ENCODE measurements at places on chromosomes 2 and 18.

- DNase-seq, result no peak
Measured at GRCh38 chr2:224260372-224261020, 141.4 kb downstream of the FAM124B start.

DNA sequence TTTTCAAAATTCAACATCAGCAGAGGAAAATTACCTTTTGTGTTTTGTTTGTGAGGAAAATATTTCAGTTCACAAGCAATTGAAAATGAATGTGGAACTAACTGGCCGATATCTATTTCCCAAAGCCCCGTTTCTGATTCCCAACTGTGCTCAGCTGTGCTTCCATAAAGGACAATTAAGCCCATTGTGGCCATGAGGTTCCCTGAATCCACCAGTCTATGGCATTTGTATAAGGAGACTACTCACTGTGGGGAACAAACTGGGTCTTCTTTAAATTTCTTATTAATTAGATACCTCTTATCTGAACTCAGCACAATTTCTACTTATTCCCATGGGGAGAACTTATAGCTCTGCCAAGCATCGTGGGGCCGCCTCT is 31.4 kb upstream of the AGAP1 start:
- DNase-seq, result no peak

DNA sequence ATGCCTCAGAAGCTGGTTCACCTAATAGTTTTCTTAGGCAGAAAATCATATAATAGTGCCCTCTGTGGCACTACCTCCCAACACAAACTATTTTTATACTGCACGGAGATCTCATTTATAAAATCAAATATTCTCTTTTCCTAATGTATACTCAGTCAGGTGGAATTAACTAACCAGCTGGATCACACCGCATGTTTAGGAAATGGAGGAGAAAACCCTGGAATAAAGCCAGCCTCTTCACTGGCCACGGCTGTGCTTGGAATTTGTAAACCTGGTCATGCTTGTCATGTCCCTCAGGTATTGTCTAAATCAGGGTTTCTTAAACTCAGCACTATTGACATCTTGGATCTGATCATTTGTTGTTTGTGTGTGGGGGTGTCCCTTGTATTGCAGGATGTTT is 85.6 kb downstream of the DOCK10 start:
- DNase-seq, result no peak

DNA sequence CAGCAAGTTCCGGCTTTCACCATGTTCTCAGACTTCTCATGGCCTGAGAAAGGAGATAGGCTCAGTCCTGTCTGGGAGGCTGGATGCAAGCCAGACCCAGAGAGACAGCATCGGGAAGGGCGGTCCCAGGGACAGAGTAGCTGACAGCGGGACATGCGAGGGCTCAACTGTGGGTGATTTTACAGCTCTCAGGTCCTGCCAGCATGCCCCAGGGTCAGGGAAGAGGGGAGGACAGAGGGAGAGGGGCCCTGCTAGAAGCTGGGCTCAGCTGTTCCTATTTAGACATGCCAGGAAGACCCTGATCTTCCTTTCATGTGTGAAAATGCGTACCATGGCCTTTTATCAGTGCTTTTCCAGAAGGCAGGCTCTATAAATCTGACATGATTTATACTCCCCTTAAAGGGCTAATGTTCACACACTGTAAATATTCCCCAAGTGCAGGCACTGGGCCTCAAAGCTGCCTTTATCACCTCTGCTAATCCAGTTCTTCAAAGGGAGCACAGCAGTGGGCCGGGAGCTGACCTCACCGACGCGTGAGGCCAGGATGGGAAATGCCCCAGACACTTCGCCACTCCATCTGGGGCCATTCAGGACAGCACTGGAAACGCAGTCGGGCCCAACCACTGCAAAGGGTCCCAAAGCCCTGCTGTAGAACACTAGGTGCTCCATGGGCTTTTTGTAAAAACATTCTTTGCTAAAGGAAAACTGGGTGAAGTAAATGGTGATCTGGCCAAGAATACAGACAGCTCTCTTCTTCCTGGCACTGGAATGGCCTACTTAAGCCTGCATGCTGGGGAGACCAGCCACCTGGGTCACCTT is 96.1 kb upstream of the LMAN1 start:
- DNase-seq, result no peak

DNA sequence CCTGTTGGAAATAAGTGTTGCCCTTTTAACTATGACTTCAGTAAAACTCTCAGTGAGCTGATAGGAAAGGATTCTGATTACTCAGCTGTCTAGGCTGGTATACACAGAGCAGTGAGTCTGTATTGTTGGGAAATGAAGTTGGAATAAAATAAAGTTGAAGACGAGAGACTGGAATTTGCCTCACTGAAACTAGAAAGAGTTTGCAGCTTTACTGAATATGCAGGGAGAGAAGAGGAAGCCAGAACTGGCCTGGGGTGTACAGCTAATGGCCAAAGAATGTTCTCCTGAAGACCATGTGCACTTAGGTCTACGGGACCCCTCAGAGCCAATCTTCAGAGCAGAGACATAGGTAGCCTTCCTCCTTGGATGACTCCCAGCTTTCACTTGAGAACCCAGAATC is 26.5 kb downstream of the EIF4E2 start:
- DNase-seq, result no peak

DNA sequence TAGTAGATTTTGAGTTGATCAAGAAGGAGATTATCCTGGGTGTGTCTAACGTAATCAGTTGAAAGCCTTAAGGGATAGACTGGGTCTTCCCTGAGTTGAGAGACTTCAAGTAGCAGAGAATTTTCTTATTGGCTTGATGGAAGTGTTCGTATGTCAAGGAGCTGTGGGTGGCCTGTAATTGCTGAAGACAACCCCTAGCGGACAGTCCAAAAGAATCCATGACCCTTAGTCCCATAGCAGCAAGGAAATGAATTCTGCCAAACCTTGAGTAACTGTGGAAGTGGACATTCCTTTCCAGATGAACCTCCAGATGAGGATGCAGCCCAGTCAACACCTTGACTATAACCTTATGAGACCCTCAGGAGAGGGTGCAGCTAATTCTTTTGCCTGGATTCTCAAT is 786.3 kb downstream of the SOCS6 start:
- DNase-seq, result no peak

DNA sequence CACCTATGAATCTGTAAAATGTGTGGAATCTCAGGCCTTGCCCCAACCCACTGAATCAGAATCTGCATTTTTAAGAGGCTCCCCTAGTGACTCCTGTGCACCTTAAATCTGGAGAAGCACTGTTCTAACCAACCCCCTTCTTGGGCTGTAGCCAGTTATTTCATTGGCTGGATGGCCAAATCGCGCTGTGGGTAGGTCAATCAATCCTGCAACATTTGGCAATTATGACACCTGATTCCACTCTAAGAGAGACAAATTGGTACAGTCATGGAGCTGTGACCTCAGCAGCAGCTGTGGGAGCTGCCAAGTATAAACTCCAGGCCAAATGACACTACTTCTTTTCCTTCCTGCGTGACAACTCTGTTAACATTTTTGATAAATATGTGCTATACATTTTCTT is 208.7 kb downstream of the CLIP4 start:
- DNase-seq, result no peak

DNA sequence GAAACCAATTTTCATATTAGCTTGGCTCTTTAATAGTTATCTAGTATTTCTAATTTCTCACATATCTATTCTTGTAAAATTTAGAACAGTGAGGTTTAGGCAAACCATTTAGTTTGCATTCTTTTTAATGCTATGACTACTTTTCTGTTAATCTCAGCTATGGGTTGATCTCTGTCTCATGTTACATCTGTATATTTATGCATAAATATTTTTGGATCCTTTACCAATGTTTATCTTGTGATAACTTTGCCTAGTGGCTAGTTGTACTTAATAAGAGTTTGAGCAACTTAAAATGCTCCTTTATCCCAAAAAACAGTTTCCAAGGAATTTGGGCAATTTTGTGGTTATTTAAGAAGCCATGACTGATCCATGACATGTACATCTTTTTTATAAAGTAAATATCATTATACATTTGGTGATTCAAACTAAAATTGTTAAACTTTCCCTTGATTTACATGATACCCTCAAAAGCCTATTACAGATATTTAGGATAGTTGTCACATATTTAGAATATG is 86.3 kb downstream of the R3HDM1 start:
- DNase-seq, result no peak

DNA sequence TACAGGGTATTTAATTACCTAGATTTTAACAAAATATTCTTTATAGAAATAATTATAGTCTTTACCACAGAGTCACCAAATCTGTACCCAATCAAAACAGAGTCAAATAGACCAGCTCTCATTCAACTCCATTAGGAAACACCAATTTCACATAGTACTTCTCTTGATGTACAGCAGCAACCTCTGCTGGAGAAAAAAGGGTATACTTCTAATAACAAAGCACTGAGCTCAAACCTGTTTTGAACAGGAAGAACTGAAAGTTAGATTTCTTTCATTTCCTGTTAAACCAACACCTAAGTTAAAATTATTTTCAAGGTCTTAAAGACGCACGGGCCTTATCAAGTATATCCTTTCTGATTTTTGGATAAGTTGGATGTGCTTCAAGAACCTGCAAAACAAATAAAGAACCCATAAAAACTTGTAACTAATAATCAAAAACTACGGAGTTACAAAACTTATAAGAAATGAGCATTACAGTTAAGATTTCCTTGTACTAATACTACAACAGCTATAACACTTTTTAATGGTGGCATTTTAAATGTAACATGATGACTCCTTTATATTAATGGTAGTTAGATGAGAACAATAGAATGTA is 79.0 kb downstream of the TTC21B start:
- peak; percentile 24 for DNase-seq

GRCh38 chr2:96320728-96321622 is 4.1 kb upstream of the ITPRIPL1 start:
- no peak for DNase-seq

DNA sequence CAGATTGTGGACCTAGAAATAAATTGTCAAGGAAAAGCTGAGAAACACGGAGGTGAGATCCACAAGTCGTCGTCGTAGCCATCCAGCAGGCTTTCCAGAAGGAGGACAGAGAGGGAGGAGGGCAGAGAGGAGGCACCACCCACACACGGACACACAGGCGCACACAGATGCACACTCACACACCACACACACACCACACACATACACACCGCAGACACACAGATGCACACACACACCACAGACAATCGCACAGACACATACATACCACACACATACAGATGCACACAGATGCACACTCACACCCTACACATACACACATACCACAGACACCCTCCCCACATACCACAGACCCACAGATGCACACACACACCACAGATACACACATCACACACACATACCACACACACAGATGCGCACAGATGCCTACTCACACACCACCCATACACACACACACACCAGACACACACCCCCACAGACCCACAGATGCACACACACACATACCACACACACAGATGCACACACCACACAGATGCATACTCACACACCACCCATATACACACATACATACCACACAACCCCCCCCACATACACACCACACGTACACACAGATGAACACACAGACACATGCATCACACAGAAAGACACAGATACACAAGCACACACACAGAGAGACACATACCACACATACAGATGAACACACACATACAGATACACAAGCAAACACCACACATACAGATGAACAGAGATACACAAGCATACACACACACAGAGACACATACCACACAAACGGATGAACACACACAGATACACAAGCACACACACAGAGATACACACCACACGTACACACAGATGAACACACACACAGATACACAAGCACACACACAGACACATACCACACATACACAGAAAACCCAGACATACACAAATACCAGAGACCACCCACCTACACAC is 12.7 kb upstream of the BOK start:
- DNase-seq, result no peak

GRCh38 chr2:104412384-104412783 is 441.5 kb upstream of the POU3F3 start:
- DNase-seq, result no peak

- peak; percentile 50 for DNase-seq
Measured at GRCh38 chr18:55587418-55588110, 428 bp downstream of the TCF4 start.

DNA sequence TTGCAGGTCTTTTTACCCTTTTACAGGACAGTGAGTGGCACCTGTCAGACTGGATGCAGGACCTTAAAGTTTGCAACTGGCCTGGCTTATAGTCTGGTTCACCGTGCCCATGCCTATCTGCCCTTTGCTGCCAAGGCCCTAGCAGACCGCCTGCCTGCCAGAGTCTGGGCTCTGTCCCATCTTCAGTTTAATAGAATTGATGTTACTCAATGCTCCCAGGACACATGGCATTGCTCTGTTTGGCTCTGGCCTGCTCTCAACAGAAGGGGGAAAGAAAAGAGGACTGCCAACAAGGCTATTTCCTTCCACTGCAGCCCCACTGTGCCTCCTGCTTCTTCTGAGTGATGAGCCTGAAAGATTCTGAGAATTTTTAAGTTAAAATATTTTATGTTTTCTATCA is 25.6 kb upstream of the TMEM178A start:
- no peak for DNase-seq

DNA sequence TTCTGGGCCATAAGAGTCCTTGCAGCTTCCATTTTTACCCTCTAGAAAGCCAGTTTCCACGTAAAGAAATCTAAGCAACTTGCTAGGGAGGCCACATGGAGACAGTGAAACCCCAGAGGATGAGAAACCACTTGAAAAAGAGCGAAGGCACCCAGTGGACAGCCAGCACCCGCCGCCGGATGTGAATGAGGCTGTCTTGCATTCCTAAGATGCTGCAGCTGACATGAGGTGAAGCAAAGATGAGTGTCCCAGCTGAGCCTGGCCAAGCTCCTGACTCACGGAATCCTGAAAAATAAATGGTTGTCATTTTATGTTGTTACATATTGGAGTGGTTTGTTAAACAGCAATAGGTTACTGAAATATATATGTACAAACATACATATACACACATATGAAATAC is 65.9 kb upstream of the STPG4 start:
- DNase-seq, result no peak

GRCh38 chr2:222731201-222731621 is 59.8 kb downstream of the MOGAT1 start:
- DNase-seq, result no peak

DNA sequence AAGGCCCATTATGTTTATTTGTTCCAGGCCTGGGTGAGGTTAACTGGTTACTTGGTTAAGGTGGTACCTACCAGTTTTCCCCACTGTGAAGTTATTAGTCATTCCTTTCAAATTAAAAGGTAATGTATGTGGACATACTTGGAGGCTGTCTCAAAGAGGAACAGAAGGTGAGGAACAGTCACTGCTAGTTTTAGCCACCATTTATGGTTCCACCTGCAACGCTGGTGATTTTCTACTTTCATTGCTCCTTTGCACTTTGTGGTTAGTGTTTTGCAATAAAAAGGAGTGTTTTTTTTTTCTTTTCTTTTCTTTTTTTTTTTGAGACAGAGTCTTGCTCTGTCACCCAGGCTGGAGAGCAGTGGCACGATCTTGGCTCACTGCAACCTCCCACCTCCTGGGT is 6.1 kb upstream of the ST6GAL2 start:
- no peak for DNase-seq

All from T-helper 2 cell (primary cell).